Cortex of kidney (tissue), 1 donor: ENCODE measurements at places on chromosomes 3 and 15.

GRCh38 chr3:186138272-186138981 lies 29.5 kb upstream of the ETV5 start:
- DNase-seq, result no peak

DNA sequence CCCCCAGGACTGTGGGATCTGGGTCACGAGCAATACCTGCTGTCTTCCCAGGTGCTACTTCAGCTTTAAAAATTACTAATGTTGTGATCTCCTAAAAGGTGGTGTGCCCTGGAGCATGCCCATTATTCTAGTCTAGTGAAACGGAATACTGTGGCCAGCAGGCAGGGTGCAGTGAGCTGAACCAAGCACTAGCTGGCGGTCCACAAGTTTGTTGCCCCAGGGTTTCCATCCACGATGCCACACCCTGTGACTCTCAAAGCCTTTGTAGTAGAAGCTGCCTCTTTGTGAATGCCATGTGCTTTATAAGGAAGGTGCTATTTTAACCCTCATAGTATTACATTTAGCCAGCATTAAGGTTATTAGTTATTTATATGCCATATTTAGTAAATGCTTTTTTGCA lies 49.1 kb downstream of the PXYLP1 start:
- DNase-seq, result no peak

DNA sequence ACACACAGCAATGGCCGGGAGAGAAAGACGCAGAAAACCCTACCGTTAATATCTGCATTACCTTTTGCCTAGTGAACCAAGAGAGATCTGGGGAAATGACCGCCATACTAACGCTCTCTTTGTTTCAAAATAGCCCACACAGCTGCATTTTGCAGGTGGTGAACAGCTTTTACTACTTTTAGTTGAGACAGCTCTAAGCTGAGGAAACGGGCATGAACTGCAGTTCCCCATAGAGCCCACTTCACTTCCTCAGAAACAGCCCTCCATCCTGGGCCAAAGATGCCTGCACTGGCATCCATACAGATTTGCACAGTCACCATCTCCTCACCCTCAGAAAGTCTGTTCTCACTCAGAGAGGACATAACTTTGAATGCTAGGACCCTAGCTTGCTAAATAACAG lies 45.0 kb downstream of the ZNF860 start:
- no peak for DNase-seq

DNA sequence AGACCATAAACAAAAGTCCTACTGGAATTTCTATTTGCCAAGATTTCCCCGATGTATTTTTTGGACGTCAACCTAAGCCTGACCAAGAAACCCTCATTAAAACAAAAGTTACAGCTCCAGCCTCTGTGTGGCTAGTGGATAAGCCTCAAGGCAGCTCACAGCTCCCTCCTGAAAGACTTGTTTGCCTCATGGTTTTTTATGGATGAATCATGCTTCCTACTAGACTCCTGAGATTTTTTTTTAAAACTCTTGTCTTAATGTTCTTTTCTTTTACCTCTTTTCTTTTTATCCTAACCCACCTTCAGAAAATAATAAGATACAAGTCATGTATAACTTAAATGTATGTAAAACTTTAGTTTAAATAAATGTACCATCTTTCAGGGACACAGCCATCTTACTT lies 52.4 kb downstream of the SUCNR1 start:
- DNase-seq, result no peak

DNA sequence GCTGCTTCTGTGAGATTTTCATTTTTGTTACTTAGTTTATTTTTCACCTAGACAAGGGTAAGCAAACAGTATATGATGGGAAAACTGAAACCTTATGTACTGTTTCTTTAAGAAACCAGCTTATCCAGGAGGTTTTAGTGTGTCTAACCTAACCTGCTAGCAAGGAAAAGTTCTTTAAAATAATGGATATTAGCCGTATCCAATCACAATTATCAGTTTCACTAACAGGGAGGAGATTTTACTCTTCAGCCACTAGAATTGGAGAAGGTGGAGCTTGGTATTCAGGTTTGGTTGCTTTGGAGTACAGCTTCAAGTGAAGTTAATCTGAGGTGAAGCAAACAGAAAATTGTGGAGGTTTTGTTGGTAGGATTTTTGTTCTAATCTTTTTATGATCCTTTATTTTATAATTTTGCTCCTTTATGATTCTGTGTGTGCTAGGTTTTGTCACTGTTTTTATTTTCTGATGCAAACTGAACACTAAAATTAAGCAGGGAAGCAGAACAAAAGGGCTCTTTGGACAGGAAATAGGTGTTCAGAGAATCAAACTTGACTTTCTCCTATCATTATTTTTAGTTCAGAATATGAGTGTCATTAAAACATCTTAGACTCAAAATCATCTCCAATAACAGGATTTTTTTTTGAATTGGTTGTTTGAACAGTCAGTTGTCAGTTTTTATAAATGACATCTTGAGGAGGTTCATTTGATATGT lies 13.0 kb downstream of the ZFAND6 start:
- DNase-seq, result no peak

- DNase-seq, result no peak
Observed at GRCh38 chr15:66696770-66697169, 5.3 kb upstream of the SMAD6 start.

- no peak for DNase-seq
Observed at GRCh38 chr3:71374582-71374981, 208.9 kb downstream of the FOXP1 start.

GRCh38 chr15:58064082-58064979 lies 1.2 kb downstream of the ALDH1A2 start:
- DNase-seq, result no peak

DNA sequence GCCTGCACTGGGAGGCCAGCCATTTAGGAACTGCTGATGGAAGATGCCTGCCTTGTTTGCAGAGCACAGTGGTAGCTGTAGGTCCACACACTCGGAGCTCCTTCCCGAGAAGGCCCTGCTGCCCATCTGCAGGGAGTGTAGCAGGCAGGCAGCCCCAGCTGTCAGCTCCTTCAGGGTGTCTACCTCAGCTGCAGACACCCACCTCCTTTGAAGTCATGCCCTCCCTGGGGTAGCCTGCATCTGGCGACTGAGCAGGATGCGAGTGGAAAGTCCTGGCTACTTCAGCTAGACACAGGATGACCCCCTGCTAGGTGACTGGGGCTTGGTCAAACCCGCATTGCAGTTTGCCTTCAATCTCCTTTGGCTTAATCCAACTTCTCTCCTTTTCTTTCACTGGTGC lies 93.2 kb upstream of the TLE3 start:
- DNase-seq, result no peak

DNA sequence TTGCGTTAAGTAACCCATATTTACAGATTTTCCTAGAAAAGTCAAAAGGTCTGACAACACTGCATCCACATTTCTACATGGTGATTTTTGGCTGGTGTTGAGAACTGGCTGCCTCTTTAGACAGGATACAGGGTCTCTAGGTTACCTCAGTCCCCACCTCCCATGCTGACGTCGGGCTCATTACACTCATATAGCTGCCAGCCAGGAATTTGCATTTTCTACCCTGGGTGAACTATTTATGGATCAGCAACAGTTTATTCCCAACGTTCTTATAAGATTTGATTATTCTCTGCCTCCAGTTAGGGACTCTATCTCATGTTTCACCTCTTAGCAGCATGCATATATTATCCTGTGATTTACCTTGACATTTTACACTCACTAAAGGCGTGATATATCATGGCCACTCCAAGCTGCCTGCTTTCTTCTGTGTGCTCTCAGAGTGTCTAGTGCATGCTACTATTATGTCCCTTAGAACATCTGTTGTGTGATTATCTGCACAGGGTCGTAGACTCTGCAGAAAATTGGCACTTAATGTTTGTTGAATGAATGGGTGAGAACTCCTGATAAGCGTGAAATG lies 49.0 kb downstream of the CLDN11 start:
- DNase-seq, result no peak

DNA sequence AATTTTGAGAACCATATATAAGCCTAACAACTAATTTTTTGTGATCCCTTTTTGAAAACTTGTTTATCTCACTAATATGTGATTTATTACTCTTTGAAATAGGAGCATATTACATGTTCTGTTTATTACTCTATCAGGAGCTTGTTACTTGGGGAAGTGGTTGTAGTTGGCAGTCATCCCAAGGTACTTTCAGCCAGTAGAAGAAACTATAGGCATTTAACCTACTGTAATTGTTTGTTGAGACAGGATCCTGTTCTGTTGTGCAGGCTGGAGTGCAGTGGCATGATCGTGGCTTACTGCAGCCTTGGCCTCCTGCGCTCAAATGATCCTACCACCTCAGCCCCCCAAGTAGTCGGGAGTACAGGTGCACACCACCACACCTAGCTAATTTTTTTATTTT lies 195.6 kb downstream of the TCF12 start:
- no peak for DNase-seq

DNA sequence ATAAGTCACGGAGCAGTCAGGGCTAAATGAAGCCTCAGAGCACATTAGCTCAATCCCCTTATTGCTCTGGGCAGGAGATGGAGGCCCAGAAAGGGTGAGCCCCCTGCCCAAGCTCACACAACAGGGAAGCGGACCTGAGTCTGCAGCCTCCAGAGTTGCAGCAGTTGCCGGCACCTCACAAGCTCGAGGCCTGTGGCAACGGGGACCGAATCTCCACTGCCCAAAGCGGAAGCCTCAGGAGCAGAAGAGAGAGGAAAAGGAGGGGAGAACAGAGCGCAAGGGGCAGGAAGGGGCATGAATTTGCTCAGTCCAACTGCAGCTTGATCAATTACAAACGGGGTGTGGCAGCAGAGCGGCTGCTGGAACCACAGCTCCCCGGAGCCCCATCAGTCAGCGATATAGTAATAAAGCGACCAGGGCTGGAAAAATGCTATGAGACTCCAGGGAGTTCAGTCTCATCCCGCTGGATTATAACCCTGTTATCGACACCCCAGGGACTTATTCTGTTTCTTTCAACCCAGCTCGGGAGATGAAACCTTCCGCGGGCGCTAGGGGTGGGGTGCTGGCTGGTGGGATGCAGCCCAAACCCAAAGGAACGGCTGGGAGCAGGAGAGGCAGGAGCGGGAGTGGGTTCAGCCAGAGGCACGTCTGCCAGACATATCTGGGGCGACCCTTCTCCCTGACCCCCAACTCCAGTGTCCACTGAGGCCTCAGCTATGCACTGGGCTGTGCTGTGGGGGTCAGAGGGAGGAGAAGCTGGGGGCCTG lies 219.7 kb upstream of the LINGO1 start:
- DNase-seq, result no peak

DNA sequence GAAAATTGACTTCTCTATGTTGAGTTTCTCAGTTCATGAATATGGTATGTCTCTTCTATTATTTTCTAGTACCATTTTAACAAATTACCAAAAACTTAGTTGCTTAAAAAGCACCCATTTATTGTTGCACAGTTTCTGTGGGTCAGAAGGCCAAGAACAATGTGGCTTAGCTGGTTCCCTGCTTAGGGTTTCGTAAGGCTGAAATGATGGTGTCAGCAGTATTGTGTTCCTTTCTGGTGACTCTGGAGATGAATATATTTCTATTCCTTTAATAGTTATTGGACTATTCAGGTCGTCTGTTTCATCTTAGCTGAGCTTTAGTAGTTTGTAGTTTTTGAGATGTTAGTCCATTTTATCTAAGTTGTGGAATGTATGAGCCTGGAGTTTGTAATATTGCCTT lies 44.9 kb downstream of the IL1RAP start:
- no peak for DNase-seq
